Activated CD4-positive, alpha-beta T cell treated with anti-CD3 and anti-CD28 coated beads, Interleukin-2, amount 10 ng/mL, durations not matched to agents 7 days and 5 days (primary cell): ENCODE measurements at places on chromosomes 4 and X. TPM values are rescaled to one million over a fixed set of nuclear protein-coding genes. Genes with fewer than 3 reads are reported as not detected.
A peak's percentile ranks its signal among the peaks of the same experiment; 100 is the strongest.

Gene APELA
- not detected for total RNA-seq

DNA sequence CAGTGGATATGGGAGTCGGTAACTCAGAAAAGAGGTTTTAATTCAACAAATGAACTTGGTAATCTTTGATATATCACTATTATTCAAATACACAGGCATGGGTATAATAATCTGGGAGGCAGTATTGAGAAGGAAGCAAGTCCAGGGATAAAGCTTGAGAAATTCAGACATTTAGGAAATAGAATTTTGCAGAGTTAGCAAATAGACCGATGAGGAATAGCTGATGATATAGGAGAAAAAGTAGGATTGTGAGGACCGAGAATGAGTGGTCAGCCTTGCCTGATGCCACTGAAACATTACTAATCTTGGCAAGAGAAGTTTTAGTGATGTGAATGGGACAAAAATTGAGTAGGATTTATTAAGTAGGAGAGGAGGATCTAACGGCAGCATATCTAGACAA lies 71.9 kb downstream of the TLL1 start:
- DNase-seq = no peak
- H3K27ac ChIP-seq = no peak overlapping the region
- no peaks in the 10 kb centered on the region for H3K27me3 ChIP-seq
- H3K4me3 ChIP-seq = no peak overlapping the region
- no peaks in the 10 kb centered on the region for H3K36me3 ChIP-seq

Gene SMIM14
- 5.2 TPM for total RNA-seq

GRCh38 chr4:159108124-159108523 lies 5.2 kb downstream of the RAPGEF2 start:
- H3K36me3 ChIP-seq = no peaks in the 10 kb centered on the region
- H3K27me3 ChIP-seq = no peaks in the 10 kb centered on the region
- DNase-seq = no peak
- H3K4me1 ChIP-seq = peaks cover 38% of the 10 kb centered on the region
- H3K4me3 ChIP-seq = no peak overlapping the region
- H3K27ac ChIP-seq = no peak overlapping the region

DNA sequence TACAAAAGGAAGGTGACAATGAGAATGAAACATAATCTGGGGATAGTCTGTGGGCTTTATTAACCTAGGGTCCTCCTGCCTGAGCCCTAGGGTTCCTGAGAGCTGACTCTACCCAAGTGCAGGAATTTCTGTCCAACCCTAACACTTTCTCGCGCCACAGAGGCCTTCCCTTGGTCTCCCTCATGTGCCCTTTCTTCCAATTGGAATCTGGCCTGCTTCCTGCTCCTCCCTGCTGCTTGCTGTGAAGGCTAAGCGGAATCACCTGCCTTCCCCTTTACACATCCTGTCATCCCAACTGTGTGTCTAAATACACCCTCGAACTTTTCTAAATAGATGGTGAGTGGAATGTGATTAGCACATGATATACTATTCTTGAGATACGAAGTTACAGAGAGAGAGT lies 5.9 kb downstream of the MAGEA11 start:
- no peaks in the 10 kb centered on the region for H3K36me3 ChIP-seq
- no peak overlapping the region for H3K4me3 ChIP-seq
- H3K27ac ChIP-seq = no peak overlapping the region
- DNase-seq = no peak
- no peaks in the 10 kb centered on the region for H3K4me1 ChIP-seq

GRCh38 chr4:120568731-120569130 lies 353.8 kb downstream of the PRDM5 start:
- H3K27ac ChIP-seq = no peak overlapping the region
- H3K36me3 ChIP-seq = no peaks in the 10 kb centered on the region
- no peaks in the 10 kb centered on the region for H3K4me1 ChIP-seq
- DNase-seq = no peak
- no peak overlapping the region for H3K4me3 ChIP-seq
- no peaks in the 10 kb centered on the region for H3K27me3 ChIP-seq

- H3K27ac ChIP-seq = no peak overlapping the region
- H3K4me3 ChIP-seq = no peak overlapping the region
- no peaks in the 10 kb centered on the region for H3K36me3 ChIP-seq
- no peaks in the 10 kb centered on the region for H3K4me1 ChIP-seq
- DNase-seq = no peak
Measured at GRCh38 chrX:137058339-137059127, 24.7 kb upstream of the GPR101 start.

Gene F11
- total RNA-seq = not detected

DNA sequence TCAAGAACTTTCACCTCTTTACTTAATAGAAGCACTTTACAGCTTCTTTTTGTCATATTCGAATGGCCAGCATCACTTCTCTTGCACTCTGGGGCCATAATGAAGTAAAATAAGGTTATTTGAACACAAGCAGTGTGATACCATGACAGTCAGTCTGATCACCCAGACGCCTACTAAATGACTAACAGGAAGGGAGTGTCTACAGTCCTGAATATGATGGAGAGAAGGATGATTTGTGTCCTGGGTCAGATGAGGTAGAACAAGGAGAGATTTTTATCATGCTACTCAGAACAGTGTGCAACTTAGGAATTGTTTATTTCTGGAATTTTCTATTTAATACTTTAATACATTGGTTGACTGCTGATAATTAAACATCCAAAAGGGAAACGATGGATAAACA lies 284.2 kb upstream of the F9 start:
- H3K27ac ChIP-seq = no peak overlapping the region
- H3K4me1 ChIP-seq = no peaks in the 10 kb centered on the region
- H3K36me3 ChIP-seq = no peaks in the 10 kb centered on the region
- no peak overlapping the region for H3K4me3 ChIP-seq

DNA sequence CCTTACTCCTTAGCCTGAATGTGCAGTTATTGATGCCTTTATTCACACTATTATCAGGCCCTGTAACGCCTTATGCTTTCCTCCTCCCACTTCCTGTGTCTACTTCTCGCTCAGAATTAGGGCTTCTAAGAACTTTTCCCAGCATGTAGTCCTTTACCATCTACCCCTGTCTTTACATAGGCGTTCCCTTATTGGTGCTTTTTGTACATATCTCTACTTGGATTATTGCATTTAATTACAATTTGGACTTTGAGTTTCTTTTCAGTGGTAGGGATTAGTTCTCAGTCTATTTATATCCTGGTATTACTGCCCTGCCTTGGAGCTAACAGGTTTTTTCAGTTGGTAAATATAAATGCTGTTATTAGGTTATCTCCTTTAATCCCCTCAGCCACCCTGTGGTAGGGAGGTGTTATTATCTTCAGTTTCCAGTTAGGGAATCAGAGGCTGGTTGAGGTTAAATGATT lies 84.0 kb downstream of the RBPJ start:
- peaks cover 29% of the 10 kb centered on the region for H3K4me1 ChIP-seq
- no peak overlapping the region for H3K4me3 ChIP-seq
- H3K27me3 ChIP-seq = no peaks in the 10 kb centered on the region
- DNase-seq = no peak
- H3K36me3 ChIP-seq = peaks cover 46% of the 10 kb centered on the region
- H3K27ac ChIP-seq = no peak overlapping the region

DNA sequence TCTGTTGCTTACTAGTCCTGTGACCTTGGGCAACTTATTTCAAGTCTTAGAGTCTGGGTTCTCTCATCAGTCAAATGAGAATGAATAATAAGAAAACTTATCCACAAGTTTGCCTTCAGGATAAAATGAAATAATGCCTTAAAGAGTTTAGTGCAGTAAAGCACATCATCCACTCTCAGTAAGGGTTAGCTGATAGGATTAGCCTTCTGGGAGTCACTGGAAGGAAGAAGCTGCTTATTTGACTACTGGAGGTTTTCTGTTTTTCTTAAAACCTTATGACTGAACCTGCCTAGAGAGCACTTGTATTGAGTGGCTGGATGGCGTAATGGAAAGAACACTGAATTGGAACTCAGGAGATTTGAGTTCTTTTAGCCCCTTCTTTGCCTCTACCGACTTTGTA lies 1.8 kb downstream of the RNF128 start:
- peaks cover 4% of the 10 kb centered on the region for H3K4me1 ChIP-seq
- no peak overlapping the region for H3K4me3 ChIP-seq
- DNase-seq = no peak
- no peak overlapping the region for H3K27ac ChIP-seq
- peaks cover 40% of the 10 kb centered on the region for H3K27me3 ChIP-seq

GRCh38 chr4:107993969-107994368 lies 4.3 kb downstream of the HADH start:
- no peak overlapping the region for H3K27ac ChIP-seq
- no peak for DNase-seq
- no peak overlapping the region for H3K4me3 ChIP-seq

DNA sequence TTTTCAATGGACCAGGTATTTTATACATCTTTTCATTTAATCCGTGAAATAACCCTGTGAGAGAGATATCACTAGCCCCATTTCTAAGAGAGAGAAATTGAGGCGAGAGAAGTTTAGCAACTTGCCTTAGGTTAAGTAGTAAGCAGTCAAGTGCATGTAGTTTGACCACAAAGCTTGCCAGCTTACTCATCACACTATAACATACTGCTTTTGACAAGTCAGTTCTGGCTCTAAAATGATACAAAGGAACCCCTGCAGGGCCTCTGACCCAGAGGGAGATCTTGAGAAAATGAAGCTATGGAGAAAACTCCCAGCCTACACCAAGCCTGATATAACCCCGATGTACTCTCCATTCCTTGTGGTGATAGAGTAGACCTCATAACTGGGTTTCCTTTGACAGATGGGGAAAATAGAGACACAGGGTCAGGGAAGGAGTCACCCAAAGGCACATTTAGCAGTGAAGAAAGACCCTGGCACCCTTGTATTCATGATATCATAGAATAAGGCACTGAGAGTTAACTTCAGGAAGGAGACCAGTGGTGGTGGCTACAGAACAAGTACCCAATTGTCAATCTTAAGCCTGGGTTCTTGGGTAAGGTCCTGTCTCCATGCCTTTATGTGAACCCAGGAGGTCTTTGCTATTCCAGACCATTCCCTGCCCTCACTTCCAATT lies 60.2 kb upstream of the MSN start:
- H3K4me3 ChIP-seq = no peak overlapping the region
- H3K27me3 ChIP-seq = no peaks in the 10 kb centered on the region
- H3K27ac ChIP-seq = peak overlapping the region; percentile 77

Gene PDZD4
- total RNA-seq = 0.32 TPM

Gene NAP1L5
- total RNA-seq = 4.3 TPM

GRCh38 chrX:46957297-46957696 lies 45.1 kb downstream of the JADE3 start:
- no peak for DNase-seq
- no peaks in the 10 kb centered on the region for H3K27me3 ChIP-seq
- no peak overlapping the region for H3K4me3 ChIP-seq
- no peak overlapping the region for H3K27ac ChIP-seq
- peaks cover 2% of the 10 kb centered on the region for H3K4me1 ChIP-seq

Gene DUSP21
- total RNA-seq = not detected

- H3K27ac ChIP-seq = no peak overlapping the region
- no peak for DNase-seq
- H3K27me3 ChIP-seq = no peaks in the 10 kb centered on the region
- H3K4me3 ChIP-seq = no peak overlapping the region
Measured at GRCh38 chr4:7333024-7333780, 101.5 kb downstream of the PSAPL1 start.

Gene TBC1D8B
- total RNA-seq = 0.40 TPM

GRCh38 chrX:5163663-5164062 lies 1065.0 kb downstream of the NLGN4X start:
- H3K4me1 ChIP-seq = no peaks in the 10 kb centered on the region
- H3K27me3 ChIP-seq = no peaks in the 10 kb centered on the region
- DNase-seq = no peak

Gene F8A2
- not detected for total RNA-seq

DNA sequence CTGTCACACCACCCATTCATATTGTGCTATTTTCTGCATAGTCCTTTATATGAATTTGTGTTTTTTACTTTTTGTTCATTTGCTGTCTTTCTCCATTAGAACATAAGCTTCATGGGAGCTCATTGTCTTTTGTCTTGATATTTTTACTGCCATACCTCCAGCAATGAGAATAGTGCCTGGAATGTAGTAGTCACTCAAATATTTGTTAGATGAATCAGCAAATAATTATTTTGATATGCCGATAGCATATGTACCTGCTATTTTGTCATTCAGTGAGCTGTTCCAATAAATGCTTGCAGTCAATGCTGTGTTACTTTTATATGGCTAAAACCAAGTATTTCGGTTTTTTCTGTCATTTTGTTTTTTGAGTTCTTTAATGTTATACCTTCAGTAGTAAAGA lies 43.5 kb upstream of the SLC25A31 start:
- peaks cover 5% of the 10 kb centered on the region for H3K27me3 ChIP-seq
- no peaks in the 10 kb centered on the region for H3K36me3 ChIP-seq
- no peak overlapping the region for H3K27ac ChIP-seq
- no peak overlapping the region for H3K4me3 ChIP-seq

DNA sequence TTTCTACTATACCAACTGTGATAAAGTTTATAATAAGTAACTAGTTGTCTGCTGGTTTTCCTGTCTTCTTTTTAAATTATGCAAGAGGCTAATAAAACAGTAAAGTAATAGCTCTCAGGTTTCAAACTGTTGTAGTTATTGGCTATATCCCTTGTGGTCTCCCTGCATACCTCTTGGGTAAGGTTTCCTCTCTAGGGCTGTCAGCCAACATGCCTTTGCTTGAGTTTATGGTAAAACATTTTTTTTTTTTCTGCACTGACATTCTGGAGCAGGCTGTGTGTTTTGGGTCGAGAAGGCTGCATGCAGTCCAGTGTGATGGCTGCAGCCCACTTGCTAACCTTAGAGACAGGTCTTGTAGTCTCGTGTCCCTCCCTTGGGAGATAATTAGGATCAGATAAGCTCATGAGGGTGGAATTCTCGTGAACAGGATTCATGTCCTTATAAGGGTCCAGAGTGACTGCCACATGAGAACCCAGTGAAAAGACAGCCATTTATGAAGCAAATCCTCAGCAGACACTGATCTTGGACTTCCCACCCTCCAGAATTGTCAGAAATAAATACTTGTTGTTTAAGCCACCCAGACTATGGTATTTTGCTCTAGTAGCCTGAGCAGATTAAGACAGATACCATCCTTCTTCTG lies 831.2 kb downstream of the CCSER1 start:
- no peaks in the 10 kb centered on the region for H3K4me1 ChIP-seq
- no peaks in the 10 kb centered on the region for H3K36me3 ChIP-seq
- DNase-seq = no peak
- no peaks in the 10 kb centered on the region for H3K27me3 ChIP-seq
- no peak overlapping the region for H3K27ac ChIP-seq

- no peak for DNase-seq
- peaks cover 62% of the 10 kb centered on the region for H3K4me1 ChIP-seq
- H3K27ac ChIP-seq = peak overlapping the region; percentile 68
- H3K27me3 ChIP-seq = no peaks in the 10 kb centered on the region
- peaks cover 44% of the 10 kb centered on the region for H3K36me3 ChIP-seq
- H3K4me3 ChIP-seq = no peak overlapping the region
Measured at GRCh38 chr4:26877961-26878360, 17.3 kb downstream of the STIM2 start.

Gene ZGRF1
- 40.0 TPM for total RNA-seq

Gene CYSLTR1
- total RNA-seq = 23.8 TPM

- H3K36me3 ChIP-seq = no peaks in the 10 kb centered on the region
- no peaks in the 10 kb centered on the region for H3K27me3 ChIP-seq
- no peaks in the 10 kb centered on the region for H3K4me1 ChIP-seq
- H3K27ac ChIP-seq = no peak overlapping the region
Measured at GRCh38 chr4:12211636-12212035, 782.9 kb upstream of the HS3ST1 start.

GRCh38 chrX:41688156-41688555 lies 617 bp upstream of the GPR34 start:
- peaks cover 34% of the 10 kb centered on the region for H3K4me1 ChIP-seq
- no peaks in the 10 kb centered on the region for H3K27me3 ChIP-seq
- peaks cover 2% of the 10 kb centered on the region for H3K36me3 ChIP-seq
- no peak overlapping the region for H3K27ac ChIP-seq

Gene TLR10
- total RNA-seq = 0.23 TPM

- H3K27ac ChIP-seq = no peak overlapping the region
- H3K4me1 ChIP-seq = peaks cover 26% of the 10 kb centered on the region
- H3K4me3 ChIP-seq = no peak overlapping the region
- no peaks in the 10 kb centered on the region for H3K27me3 ChIP-seq
Measured at GRCh38 chr4:77777135-77777807, 41.9 kb downstream of the CNOT6L start.
